LNCaP clone FGC (cell line): ENCODE measurements at places on chromosomes 6 and 20.

GRCh38 chr6:22643780-22644179 is 74.4 kb downstream of the HDGFL1 start:
- no peak for DNase-seq

DNA sequence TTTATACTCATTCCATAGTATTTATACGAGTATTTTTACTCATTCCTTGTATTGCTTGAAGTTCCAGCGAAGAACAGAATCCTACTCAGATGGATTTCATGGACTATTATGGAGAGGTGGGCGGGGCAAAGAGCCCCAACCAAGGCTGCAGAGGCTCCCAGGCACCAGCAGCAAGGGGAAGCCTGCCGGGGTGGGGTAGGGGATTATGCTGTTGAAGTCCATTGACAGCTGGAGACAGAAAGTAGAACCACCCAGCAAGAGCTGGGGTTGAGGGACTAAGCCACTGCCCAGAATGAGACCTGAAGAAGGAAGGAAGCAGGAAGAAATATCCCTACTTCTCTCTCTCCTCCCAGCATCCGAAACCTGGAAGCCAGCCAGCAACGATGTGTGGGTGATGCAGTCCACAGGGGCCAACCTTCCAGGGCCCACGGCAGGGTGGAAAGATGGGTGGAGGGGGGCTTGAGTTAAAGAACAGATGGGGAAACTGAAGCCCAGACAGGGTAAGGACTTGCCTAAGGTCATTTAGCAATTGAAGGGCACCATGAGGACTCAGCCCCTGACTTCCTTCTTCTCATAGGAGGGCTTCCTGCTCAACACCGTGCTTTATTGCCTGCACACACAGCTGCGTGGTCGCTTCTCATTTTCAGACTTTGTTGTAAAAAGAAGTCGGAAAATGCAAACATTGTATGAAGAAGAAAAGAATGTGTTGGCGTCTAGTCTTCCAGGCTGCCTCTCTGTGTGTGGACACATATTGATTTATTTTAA is 18.3 kb upstream of the GTSF1L start:
- no peak for DNase-seq

DNA sequence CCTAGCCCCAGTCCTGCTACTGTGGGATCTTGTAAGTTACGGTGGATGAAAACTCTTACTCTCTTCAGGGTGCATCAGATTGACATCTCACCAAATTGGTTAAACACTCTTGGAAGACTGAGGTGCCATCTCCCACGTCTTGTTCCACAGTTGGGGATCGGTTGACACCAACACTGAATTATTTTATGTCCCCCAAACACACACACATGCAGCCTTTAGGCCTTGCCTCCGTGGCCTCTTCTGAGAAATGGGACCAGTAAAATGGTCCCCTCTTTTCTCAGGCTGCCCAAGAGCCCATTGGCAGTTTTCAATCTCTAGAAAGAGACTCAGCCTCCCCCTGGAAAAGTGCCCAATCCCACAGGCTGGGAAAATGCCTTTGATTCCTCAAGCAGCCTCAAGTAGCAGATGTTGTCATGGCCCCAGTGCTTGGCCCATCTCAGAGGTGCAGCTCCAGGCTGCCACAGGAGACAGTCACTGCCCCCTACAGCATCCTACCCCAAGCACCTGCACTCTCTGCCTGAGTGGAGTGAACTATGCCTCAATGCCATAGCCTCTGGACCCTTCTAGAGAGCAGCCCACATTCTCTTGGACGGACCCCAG is 163.9 kb downstream of the ANKRD60 start:
- no peak for DNase-seq

- DNase-seq, result peak; percentile 46
Measured at GRCh38 chr6:138815797-138816528, 20.1 kb downstream of the ECT2L start.

DNA sequence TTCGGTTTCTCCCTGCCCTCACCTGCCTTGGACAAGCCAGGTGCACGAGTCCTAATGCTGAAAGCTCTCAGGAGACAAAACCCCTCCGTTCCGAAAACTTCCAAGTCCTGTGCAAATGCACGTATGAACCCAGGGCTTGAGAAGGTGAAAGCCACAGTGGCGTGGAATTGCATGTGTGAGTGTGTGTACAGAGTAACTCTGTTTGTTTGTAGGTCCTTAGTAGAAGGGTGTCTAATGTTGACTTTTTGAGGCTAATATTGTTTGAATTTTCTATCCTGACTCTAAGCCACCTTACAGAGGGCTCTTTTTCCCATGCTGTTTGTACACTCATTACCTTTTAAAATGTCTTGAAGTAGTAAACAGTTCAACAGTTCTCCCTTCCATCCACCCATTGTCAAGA is 129.1 kb downstream of the FOXA2 start:
- DNase-seq, result no peak

- no peak for DNase-seq
Measured at GRCh38 chr6:144268794-144269349, 16.3 kb upstream of the UTRN start.

- DNase-seq, result no peak
Measured at GRCh38 chr20:35238170-35238569, 11.7 kb downstream of the MMP24 start.

DNA sequence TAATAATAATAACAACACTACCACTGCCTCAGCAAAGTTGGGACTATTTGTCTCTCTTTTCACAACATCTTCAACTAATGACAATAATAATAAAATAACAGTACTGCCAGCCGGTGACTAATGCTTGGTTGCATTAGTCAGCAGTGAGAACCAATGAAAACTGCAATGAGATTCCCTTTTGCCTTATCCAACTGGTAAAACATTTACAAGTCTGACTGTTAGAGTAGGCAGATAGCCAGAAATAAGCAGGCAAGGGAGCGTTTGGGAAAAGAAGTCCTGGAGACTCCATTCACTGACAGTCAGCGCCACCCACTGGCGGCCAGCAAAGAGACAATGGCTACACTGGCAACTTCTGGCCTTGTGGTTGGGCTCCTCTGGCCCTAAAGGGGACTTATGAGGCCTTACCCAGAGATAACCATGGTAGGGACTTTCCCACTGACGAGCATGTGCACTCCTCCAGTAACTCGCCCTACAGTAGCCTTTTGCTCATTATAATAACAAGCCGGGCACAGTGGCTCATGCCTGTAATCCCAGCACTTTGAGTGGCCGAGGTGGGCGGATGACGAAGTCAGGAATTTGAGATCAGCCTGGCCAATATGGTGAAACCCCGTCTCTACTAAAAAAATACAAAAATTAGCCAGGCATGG is 3.4 kb upstream of the NSFL1C start:
- peak; percentile 99 for DNase-seq

DNA sequence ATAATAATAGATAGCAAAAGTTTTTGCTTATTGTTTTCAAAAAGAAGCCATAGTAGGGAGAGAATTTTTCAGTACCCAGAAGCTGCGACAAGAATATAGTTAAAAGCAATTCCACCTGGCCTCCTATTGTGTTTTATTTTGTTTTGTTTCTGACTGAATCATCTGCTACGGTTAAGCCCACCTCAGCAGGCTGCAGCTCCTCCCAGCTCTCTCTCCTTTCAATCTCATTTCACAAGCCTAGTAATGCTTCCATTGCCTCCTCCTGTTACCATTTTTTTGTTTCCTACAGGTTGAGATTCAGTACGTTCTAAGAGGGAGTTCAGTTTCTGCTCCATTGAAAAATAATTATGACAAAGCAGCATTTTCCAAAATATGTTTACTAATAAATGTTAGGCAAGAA is 77.9 kb downstream of the PCSK2 start:
- no peak for DNase-seq

DNA sequence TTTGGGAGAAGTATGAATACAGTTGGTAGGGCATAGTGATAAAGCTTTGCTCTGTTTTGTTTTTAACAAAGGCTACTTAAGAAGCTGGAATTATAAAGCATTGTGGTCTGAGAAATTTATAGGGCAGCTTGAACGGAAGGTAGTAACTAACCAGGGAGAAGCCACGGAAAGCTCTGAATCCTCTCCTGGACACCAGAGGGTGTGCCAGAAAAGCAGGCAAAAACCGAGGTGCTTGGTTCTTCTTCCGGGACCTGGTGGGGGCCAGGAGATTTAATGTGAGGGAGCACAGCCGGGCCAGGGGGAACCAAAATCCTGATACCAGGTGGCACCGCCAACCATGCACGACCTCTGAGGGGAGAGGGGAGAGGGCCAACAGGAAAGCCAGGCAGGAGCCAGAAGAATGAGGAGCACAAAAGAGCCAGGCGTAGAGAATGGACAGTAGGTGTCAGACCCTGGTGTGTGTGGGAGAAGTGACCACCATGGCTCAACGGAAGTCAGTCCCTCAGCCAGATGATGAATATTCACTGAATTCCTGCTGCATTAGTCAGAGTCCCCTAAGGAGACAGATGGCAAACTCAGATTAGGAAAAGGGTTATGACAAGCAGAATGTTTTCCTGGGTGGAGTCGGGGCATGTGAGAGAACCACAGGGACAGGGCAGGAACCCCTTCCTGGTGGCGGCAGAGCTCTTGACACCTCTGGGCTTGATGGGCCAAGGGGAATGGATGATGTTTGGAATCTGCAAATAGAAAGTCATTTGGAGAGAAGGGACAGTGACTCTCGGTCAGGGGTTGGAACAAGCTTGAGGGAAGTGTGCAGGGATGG is 262.3 kb downstream of the ZNF217 start:
- DNase-seq, result no peak

GRCh38 chr6:135380793-135381192 is 116.7 kb downstream of the AHI1 start:
- DNase-seq, result no peak
